NCI-H2029 treated with DMSO at 0.1 percent for 48 hours (cell line): ENCODE measurements at places on chromosomes 11 and 22.

DNA sequence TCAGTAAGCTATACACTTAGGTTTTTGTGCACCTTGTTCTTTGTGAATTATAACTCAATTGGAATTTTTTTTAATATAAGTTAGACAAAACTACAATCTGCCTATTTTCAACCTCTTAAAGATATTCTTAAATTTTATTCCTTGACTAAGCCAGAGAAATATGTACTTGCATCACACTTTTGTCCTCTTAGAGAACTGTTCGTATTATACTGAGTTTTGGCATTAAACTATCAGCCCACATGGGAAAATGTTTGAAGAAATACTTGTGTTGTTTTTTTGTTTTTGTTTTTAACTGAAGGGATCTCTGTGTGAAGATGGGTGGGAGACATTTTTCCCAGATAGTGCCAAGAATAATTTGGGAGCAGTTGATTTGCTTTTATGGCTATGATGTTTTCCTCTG is 25.3 kb downstream of the CEP295 start:
- DNase-seq = no peak

GRCh38 chr11:110818032-110818687 is 105.9 kb upstream of the ARHGAP20 start:
- DNase-seq = no peak

GRCh38 chr11:128291007-128291406 is 296.4 kb downstream of the ETS1 start:
- no peak for DNase-seq

- no peak for DNase-seq
Observed at GRCh38 chr11:59759900-59760299, 4.7 kb downstream of the STX3 start.

DNA sequence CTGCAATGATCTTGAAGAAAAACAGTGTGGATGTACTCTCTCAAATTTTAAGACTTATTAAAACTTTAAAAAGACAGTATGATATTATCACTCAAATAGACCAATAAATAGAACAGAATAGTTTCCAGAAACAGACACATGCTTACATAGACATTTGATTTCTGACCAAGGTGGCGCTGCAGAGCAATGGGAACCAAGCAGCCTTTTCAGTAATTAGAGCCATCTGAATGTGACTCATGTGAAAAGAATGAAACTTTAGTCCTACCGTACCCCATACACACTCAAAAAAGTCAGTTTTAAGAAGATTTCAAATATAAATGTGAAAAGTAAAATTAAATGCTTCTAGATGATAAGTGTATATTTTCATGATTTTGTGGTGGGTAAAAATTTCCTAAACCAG is 74.2 kb upstream of the MS4A8 start:
- DNase-seq = no peak

GRCh38 chr11:17853280-17853679 is 118.7 kb downstream of the KCNC1 start:
- DNase-seq = no peak

DNA sequence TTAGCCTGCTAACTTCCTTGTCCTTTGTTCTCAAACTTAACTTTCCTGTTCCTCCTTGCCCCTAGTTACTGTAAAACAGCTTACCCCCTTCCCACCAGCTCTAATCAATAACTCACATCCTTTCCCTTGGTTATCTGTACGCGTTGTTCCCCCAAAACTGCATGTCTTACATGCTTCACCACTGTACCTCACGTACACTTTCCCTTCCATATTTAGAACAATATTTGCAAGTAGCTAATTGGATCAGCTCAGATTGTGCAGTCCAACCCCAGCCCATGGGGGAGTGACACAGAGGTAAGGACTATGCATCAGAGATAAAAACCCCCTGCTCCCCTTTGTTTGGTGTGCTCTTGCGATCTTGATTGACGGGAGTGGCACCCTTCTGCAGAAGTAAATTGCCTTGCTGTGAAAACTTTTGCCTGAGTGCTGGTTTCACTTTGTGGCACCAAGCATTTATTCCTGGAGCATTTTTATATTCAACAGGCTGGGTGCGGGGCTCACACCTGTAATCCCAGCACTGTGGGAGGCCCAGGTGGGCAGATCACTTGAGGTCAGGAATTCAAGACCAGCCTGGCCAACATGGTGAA is 30.9 kb downstream of the MIF start:
- DNase-seq = no peak

- no peak for DNase-seq
Observed at GRCh38 chr22:22318723-22319465, 74.3 kb downstream of the VPREB1 start.

DNA sequence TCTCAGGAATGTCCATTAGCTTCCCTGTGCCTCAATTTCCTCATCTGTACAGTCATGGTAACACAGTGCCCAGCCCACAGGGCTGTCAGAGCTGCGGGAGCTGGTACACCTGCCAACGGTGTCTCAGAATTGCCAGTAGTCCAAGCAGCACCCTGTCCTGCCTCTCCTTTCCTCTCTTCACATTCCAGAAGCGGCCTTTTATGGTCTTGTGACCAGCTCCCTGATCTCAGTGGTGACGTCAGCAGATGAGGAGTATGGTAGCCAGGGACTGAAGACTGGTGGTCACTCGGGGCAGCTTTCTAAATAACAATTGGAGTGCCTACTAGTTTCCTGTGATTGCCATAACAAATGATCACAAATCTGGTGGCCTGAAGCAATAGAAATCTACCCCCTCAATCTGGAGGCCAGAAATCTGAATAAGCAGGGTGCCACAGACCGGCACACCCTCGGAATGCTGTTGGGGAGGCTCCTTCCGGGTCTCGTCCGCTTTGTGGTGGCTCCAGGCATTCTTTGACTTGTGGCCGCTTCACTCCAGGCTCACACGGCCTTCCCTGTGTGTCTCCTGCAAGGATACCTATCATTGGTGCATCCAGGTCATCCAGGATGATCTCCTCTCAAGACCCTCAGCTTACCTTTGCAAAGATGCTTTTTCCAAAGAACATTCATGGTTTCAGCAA is 2.1 kb downstream of the FADD start:
- no peak for DNase-seq

DNA sequence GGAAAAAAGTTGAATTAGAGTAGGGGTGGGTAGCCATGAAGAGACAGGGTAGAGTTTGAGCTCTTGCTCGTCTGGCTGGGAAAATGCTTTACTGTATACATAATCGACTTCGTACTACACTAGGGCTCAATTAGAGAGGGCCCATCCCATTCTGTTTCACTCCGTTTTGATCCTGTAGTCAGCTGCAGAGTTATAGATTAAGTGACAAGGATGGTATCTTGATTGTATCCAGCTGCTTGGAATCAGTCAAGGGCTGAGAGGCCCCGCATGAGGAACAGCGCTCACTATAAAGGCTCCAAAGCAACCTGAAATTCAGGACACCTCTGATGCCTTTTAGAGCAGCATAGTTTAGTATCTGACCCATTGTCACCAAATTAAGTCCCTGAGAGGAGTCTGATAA is 81.6 kb downstream of the ALX4 start:
- no peak for DNase-seq

DNA sequence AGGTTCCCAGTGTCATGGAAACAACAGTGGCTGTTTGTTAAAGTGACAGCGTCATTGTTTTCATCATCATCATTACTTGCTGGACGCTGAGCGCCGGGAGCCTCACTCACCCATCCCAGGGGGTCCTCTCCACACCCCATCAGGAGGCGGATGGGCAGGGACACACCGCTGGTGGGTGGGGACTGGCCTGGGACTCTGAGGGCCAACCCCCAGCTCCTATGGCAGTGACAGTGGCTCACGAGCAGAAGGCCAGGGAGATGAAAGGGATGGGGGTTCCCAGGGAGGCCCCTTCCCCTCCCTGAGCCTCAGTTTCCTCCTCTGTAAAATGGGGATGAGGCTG is 76.6 kb upstream of the PRR5 start:
- DNase-seq = no peak

- DNase-seq = peak; percentile 17
Observed at GRCh38 chr11:114346709-114347141, 50.5 kb downstream of the NNMT start.

DNA sequence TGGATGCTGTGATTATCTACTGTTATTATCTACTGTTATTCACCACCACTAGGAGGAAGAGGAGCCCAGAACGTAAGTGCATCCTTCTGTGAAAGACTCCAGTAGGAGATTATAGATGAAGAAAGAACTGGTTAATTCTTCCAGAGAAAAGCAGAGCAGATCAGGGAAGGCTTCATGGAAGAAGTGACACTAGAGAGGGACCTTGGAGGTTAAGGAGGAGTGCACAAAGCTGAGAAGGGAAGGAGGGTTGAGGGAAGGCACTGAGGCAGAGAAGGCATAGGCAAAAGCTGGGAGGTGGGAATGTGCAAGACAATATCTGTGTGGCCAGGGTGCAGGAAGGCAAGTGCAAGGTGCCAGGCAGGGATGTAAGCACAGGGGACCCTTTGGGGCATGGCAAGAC is 13.5 kb downstream of the CRYBB1 start:
- no peak for DNase-seq

- no peak for DNase-seq
Observed at GRCh38 chr11:39363571-39363970, 2095.9 kb downstream of the LRRC4C start.

GRCh38 chr11:128830290-128831173 is 36.6 kb downstream of the KCNJ1 start:
- DNase-seq = no peak

- DNase-seq = no peak
Observed at GRCh38 chr11:120343429-120343828, 7.2 kb downstream of the ARHGEF12 start.

DNA sequence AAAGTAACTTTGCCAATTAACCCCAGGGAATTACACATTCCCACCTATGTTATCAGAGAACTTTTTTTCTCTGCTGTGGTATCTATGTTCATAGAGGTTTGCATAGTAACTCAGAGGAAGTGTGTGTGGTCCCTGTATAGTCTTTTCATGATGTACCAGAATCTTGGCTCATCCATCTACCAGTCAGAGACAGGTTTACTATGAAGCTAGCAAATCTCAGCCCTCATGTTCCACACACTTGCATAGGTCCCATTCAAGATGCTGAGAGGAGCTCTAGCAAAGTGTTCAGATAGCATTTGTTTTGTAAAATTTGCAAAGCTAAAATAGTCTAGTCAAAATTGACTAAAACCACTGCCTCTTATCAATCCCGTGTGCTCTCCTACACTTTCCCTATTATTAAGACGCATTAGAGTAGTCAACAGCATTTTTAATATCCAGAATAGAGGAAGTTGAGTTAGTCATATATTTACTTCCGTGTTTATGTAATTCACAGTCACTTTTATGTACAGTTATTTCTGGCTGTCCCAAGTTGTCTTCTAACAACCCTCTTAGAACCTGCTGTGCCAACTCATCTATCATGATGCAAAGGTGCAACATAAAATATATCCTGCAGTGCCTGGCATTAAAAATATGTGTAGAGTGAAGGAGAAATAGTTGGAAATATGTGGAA is 184.2 kb downstream of the FAM76B start:
- DNase-seq = no peak

GRCh38 chr11:65419772-65420481 is 2.7 kb upstream of the NEAT1 start:
- DNase-seq = peak; percentile 88

GRCh38 chr22:19865141-19865829 is 10.6 kb upstream of the GNB1L start:
- no peak for DNase-seq

DNA sequence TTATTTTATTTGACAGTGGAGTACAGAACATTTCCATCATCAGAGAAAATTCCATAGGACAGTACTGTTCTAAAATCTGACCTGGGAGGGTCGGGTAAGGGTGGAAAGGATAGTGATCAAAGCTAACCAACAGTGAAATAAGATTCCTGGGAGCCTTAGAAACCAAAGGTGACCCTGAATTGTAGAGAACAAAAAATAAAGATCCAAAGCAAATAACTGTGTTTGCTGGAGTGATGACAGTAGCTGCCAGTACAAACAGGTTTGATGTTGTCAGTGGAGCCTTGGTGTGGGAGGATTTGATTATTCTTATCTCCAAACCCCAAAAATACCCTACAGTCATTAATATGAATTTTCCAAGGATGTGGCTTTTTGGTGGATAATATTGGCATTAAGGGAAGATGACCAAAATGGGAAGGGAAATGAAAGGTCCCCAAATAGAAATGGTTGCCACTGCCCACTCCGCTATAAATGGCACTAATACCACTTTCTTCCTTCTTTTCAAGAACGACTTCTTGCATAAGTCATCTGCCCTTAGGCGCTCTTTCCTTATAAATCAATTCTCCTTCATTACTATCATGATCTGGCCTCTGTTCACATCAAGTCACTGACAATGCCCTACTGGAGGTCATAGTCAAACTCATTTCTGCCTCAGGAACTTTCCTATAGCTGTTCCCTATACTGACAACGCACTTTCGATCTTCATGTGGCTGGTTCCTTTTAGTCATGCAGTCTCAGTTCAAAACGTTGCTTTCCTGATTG is 44.4 kb downstream of the EHF start:
- DNase-seq = peak; percentile 59

GRCh38 chr11:135075740-135076139 is 663.7 kb upstream of the B3GAT1 start:
- DNase-seq = no peak

- no peak for DNase-seq
Observed at GRCh38 chr22:35134637-35135036, 68.7 kb downstream of the ISX start.

GRCh38 chr11:73195191-73196007 is 22.7 kb upstream of the P2RY2 start:
- DNase-seq = no peak

GRCh38 chr11:82775736-82776346 is 42.2 kb upstream of the FAM181B start:
- DNase-seq = no peak

DNA sequence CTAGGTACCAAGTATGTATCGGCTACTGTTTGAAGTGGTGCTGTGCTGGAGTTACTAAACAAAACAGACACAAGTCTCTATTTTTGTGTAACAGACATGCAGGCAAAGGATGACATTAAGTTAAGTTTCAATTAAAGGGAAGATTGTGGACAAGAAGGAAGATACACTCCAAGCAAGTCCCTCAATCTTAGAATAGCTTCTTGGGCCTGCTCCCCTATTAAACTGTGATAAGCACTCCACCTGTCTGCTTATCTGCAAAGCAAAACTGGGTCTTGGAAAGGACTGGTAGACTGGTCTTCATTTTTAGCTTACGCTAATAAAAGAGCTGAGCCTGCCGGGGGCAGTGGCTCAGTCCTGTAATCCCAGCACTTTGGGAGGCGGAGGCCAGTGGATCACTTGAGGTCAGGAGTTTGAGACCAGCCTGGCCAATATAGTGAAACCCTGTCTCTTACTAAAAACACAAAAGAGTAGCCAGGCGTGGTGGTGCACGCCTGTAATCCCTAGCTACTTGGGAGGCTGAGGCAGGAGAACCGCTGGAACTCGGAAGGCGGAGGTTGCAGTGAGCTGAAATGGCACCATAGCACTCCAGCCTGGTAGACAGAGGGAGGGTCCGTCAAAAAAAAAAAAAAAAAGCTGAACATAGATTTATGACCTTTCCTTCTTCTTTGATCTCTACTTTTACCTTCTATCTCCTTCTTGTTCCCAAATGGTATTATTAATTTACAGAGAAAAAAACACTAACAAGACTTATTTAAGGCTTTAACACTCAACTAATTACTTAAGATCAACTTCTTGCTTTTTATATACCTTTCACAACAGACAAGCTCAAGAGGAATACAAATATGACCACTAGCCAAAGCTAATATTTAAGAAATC is 4.1 kb downstream of the DDX17 start:
- DNase-seq = no peak
